ENCODE measurements at places on chromosomes 16 and 17. TPM values are rescaled to one million over a fixed set of nuclear protein-coding genes. Genes with fewer than 3 reads are reported as not detected.

- no peak for DNase-seq
Observed at GRCh38 chr16:57611706-57612105, 16.7 kb upstream of the ADGRG1 start.

DNA sequence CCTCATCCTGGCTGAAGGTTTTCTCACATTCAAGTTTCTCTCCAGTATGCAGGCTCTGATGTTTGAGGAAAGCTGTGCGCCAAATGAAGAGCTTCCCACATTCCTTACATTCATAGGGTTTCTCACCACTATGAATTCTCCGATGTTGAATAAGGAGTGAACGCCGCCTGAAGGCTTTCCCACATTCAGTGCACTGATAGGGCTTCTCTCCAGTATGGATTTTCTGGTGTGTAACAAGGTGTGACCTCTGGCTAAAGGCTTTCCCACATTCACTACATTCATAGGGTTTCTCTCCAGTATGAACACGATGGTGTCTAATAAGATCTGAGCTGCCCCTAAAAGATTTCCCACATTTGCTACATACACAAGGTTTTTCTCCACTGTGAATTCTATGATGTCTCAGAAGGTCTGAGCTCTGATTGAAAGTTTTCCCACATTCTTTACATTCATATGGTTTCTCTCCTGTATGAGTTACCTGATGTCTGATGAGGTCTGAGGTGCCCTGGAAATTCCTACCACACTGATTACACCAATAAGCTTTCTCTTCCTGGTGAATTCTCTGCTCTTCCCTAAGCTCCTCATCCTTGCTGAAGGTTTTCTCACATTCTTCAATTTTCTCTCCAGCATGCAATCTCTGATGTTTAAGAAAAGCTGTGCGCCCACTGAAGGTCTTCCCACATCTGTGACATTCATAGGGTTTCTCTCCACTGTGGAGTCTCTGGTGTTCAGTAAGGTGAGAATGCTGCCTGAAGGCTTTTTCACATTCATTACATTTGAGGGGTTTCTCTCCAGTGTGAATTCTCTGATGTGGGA lies 8.9 kb downstream of the ZNF594 start:
- no peak for DNase-seq

- no peak for DNase-seq
Observed at GRCh38 chr16:19162085-19162484, 6.0 kb upstream of the SYT17 start.

DNA sequence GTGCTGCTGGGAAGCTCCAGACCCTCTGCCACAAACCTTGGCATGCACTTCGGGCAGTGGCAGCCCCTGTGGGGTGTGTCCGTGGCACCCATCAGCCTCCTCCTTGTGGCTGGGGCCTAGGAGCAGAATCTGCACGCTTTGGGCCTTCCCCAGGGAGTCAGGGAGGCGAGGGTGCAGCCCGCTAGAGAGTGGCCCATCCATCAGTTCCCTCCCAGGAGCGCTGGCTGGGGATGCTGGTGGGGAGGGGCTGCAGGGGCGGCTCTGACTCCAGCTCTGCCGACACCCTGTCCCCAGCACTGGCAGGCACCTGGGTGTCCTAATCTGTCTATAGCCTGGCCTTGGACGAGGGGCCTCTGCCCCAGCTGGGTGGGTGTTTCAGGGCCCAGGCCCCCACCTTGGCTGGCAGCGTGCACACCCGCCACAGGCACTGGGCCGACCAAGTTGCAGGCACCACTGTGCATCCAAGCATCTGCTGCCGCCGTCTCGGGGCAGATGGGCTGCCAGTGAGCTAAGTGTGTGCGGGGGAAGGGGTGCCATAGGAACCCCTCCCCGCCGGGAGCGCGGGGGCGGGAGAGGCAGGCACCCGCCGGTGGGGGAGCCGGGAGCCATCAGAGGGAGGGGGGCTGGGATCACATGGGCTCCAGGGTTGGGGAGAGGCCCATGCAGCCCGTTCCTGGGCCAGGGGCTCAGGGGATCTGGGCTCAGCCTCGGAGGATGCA lies 30.2 kb downstream of the ENDOV start:
- no peak for DNase-seq

GRCh38 chr17:31433811-31434726 lies 42.6 kb downstream of the RAB11FIP4 start:
- no peak for DNase-seq

DNA sequence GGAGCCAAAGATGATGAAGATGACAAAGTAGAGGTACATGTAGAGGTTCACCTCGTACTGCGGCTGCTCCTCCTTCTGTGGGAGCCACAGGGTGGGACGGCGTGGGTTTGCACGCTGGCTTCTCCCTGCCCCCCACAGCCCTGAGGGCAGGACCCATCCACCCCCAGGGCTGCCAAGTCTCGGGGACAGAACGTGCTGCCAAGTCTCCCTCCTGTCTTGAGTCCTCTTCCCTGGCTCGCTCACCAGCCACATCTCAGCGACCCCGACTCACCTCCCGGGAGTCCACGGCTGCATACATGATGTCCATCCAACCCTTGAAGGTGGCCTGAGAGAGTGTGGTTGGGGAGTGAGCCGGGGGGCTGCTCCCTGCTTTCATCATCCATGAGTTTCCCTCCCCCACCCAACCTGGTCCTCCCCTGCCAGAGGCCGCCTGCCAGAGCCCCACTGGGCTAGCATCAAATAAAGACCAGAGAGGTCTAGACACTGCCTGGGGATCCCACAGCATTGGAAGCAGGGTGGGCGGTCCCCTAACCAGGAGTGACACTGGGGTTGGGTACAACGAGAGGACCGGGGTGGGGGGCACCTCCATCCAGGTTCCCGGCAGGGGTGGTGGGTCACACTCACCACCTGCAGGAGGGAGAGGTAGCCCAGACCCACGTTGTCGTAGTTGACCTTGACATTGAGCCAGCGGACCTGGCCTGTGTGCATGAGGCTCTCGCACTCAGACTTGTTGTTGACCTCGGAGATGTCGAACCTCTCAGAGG lies 12.8 kb upstream of the CD79B start:
- DNase-seq = no peak

GRCh38 chr17:2081564-2081963 lies 26.7 kb downstream of the HIC1 start:
- no peak for DNase-seq

GRCh38 chr17:82648742-82649331 lies 593 bp upstream of the WDR45B start:
- DNase-seq = no peak

GRCh38 chr16:50455288-50455845 lies 86.6 kb upstream of the BRD7 start:
- DNase-seq = no peak

GRCh38 chr17:50818261-50818660 lies 17.1 kb upstream of the WFIKKN2 start:
- DNase-seq = no peak

- DNase-seq = no peak
Observed at GRCh38 chr17:60846175-60846574, 168.5 kb downstream of the BCAS3 start.

DNA sequence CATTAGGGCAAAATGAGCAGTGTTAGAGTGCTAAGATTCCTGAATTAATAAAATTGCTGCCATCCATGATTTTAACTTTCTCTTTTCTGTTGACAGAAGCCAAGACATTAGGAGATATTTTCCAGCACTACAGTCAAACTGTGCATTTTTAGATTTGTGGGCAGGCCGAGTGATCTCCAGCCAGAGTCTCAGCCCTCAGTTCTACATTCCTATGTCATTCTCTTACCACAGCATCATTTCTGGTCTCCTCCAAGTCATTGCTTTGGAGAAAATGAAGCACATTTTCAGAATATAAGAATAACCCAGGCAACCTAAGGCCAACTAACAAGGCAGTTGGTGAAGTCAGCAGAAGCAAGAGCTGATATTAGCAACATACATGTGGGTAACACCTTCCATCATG lies 74.6 kb upstream of the NUDT7 start:
- DNase-seq = peak; percentile 43

- DNase-seq = peak; percentile 54
Observed at GRCh38 chr17:31328160-31328535, 6.7 kb upstream of the EVI2A start.

GRCh38 chr16:49049191-49049590 lies 232.4 kb downstream of the CBLN1 start:
- peak; percentile 14 for DNase-seq

DNA sequence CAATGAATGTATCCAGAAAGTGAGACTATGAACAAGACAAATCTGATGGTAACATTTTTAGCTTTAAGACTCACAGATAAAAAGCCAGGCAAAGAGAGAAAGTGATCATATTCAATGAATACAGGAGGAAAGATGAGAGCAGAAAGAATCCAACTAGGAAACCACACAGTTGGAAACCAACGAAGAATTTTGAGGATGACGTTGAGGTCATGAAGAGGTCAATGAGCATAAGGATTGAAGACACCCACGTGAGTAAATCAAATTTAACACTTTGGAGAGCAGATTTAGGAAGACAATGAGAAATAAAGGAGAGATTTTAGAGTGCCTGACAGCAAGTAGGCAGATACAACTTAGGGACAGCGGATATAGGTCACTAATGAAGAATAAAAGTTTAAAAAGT lies 948.1 kb downstream of the KCNJ2 start:
- DNase-seq = no peak

Gene WNT3
- total RNA-seq = 0.65 TPM

Gene FNDC8
- total RNA-seq = not detected

Gene ZNF764
- 5.3 TPM for total RNA-seq

Gene KRT9
- not detected for total RNA-seq

Gene PLEKHG4
- total RNA-seq = 13.3 TPM

Gene SOX8
- 0.33 TPM for total RNA-seq

Gene ITGAL
- total RNA-seq = not detected

Measured in fibroblast of the aortic adventitia (primary cell).